Activated T-cell treated with anti-CD3 and anti-CD28 coated beads for 4 hours (primary cell): ENCODE measurements at places on chromosomes 7 and 10.

DNA sequence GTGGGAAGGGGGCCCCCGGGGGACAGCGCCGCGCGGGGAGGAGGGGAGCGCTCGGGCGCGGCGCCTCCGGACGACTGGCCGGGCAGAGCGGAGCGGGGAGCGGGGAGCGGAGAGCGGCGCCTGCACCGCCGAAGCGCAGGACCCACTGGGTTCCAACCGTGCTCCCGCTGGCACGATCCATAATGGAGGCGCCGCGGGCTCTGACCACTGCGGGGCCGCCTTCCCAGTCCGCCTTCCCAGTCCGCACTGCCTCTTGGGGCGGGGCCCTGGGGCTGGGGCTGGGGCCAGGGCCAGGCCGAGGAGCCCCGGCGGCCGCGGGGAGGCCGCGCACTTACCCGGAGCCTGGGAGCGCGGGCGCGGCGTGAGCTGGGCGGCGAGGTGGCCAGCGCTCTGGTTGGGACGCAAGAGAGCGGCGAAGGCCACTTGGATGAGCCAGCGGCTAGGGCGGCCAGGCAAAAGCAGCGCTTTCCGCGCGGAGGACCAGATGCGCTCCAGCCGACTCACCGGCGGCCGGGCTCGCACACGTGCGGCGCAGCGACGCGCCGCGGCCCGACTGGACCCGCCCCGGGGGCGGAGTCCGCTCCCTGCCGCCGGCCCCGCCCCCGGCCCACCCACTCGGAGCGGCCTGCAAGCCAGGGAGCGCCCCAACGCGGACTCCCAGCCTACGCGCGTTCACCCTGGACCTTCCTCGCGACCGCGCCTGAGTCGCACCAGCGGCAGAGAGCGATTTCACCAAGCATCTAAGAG lies at the start of gene PUS7:
Gene PUS7, minus strand, starts transcription at position 555 of the 747 bp plus-strand sequence. CDS start 13,759 bp downstream, outside the sequence.
- peak; percentile 74 for DNase-seq

- DNase-seq, result no peak
These were observed 268.3 kb downstream of the SNX13 start for GRCh38 chr7:17671956-17672355.

DNA sequence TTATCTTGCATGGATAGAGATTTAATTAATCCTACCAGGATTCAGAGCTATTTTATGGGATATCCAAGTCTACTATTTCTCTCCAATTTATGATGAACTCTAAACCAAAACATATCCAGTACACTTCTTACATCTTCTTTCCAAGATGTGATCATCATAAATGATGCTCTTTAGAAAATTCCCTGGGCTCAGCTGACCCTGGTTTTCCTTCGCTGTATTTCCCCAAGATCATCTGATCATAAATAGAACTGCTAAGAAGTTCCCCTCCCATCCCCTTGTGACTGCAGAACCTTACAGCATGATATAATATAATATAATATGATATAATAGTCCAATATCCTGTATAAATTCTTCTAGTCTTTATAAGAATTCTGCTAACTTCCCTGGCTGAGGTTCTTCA lies 114.6 kb upstream of the LYZL2 start:
- no peak for DNase-seq

DNA sequence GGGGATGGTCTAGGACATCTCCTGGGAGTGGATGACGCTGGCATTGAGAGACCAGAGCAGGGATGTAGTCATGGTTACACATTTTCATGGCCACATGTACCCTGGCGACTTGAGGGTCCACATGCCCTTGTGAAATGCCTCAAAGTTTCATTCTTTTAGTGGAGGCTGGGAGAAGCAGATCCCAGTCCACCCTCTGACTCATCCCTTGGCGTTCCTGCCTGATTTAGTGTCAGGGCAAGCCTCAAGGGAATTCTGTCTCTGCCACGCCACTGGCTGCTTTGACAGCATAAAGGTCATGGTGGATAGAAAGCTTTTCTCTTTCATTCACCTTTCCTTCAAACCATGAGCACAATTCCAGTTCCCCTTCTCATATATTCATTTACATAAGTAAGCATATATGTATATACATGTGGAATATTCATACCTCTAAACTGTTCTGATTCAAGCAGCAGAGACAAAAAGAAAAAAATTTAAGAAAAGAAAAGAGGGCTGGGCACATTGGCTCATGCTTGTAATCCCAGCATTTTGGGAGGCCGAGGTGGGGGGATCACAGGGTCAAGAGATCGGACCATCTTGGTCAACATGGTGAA lies 21.8 kb upstream of the KIF5B start:
- DNase-seq, result no peak

DNA sequence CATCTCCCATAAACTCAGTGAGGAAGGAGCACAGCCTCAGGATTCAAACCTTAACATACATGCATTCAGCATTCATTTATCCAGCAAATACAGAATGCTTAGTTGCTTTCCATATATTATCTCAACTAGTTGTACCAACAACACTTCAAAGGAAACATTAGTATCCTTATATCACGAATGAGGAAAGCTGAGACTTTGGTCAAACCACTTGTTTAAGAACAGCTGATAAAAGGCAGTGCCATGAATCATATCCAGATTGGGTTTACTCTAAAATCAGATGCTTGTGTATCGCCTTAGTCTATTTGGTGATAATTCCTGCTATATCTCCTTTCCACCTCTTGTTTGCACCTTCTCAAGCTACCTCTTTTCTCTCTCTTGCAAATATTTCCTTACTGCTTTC lies 1.9 kb upstream of the CPED1 start:
- DNase-seq, result no peak

GRCh38 chr10:132257271-132257670 lies 50.5 kb downstream of the STK32C start:
- DNase-seq, result peak; percentile 27

- DNase-seq, result no peak
These were observed 16.3 kb downstream of the ZMIZ1 start for GRCh38 chr10:79084972-79085597.

DNA sequence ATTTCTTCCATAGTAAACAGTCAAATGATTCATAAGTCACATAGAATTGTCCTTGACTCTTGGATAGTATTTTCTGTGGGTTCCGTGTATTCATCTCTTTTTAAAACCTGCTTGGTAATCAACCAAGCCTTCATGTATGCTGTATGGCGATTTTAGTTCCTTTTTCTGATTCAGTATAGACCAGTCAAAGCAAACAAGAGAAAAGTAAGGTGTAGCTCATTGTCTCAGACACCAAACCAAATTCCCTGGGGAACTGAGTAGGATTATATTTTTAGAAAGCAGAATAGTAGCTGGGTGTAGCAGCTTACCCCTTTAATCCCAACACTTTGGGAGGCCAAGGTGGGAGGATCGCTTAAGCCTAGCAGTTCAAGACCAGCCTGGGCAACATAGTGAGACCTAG lies 240.5 kb downstream of the BBS9 start:
- no peak for DNase-seq

- DNase-seq, result no peak
These were observed 293.9 kb downstream of the SNX13 start for GRCh38 chr7:17646253-17646956.

DNA sequence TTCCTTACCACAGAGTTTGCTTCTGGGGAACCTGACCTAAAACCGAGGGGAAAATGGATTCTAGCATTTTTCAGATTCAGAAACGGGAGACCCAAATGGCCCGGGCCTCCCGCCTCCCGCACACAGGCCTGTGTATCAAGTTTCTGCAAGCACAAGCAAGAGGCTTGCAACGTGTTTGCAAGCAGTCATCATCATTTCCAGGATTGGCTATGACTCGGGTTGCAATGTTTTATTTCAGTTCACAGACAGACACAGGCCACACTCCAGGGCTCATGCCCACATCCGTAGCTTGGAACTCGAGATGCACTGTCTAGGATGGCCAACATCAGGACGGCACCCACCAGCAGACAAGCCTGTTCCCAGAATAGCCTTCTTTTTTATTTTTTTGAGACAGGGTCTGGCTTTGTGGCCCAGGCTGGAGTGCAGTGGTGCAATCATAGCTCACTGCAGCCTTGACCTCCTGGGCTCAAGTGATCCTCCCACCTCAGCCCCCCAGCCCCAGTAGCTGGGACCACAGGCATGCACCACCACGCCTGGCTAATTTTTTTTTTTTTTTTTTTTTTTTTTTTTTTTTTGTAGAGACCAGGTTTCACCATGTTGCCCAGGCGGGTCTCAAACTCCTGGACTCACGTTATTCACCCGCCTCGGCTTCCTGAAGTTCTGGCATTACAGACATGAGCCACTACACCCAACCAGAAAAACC lies 68.1 kb upstream of the FOXK1 start:
- DNase-seq, result no peak

GRCh38 chr7:137619181-137619580 lies 227.6 kb downstream of the DGKI start:
- no peak for DNase-seq

GRCh38 chr7:3073763-3074458 lies 30.2 kb upstream of the CARD11 start:
- DNase-seq, result no peak

DNA sequence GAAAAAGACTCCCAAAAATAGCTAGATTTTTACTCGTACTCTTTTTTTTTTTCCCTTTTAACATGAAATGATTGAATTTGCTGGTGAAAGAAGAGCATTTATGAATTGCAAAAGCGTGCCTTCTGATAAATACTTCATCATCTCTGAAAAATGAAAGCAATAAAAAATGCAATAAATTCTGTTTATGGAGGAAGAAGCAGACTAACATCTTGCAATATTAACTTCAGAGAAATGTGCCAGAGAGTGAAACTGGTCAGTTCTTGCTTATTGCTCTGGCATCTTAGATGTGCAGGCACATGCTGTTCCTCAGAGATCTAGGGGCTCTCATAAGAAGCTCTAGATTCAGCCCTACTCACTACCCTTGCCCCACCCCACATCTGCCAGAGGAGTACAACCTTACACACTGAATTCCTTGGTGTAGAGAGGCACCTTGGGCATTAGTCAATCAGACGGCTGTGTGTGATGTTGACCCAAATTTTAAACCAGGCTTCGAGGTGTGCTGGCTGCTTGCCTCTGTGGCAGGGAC lies 891.1 kb upstream of the GHITM start:
- DNase-seq, result no peak

GRCh38 chr7:87599336-87599735 lies 1.3 kb downstream of the ABCB1 start:
- peak; percentile 13 for DNase-seq

- no peak for DNase-seq
These were observed 45.8 kb downstream of the EXOC6 start for GRCh38 chr10:92894081-92894655.

GRCh38 chr10:103696094-103696410 lies 159.3 kb downstream of the SH3PXD2A start:
- no peak for DNase-seq

DNA sequence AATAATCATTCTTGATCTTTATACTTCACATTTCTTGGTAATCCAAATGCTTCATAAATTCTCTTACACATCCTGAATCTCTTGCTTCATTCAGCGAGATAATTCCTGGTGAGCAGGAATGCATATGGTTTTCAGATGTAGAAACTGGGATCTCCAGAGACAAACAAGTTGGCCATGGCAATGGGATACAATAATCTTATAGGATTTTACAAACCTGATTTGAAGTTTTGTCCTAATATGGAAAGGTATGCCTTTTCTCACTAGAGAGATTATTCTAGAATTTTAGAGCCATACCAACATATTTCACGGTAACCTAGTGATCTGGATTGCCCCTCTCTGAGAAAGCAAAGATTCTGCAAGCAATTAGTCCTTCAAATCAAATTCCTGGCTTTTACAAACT lies 13.1 kb upstream of the TRDMT1 start:
- DNase-seq, result no peak

DNA sequence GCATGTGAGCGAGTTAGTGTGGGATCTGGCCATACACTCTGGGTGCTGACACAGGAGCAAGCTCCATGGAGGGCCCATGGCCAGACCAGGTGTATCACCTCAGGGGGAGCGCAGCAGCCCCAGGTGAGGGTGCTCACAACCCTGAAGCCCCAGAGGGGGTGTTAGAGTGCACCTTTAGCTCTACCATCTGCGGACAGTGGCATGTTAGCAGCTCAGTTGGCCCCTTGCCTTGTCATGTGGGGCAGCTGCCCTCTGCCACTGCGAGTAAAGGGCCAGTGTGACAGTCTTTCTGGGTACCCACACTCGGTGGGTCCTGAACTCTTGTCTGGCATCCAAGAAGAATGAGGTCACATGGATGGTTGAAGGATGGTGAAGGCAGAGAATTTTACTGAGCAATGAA lies 600.2 kb downstream of the SORCS3 start:
- no peak for DNase-seq

DNA sequence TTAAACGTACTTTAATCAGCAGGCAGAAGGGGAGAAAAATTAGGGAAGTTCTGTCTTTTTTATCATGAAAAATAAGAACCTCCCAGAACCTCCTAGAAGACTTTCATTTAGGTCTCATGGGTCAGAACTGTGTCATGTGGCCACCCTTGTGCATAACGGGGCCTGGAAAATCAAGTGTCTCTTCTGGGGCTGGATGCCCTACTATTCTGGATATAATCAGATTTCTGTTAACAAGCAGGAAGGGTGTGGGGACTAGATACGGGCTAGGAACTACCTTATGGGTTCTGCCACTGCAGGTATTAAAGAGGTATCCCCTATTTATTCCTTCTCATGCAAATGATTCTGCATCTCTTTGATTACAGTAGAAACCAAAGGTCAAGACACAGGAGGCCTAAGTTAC lies 14.1 kb downstream of the LANCL2 start:
- DNase-seq, result no peak
